Activated gamma-delta T cell treated with anti-CD3 and anti-CD28 coated beads, Interleukin-2, amount 50 U/mL, for 16 hours (primary cell): ENCODE measurements at places on chromosomes 13 and 19.

- peak; percentile 82 for DNase-seq
Observed at GRCh38 chr19:47230054-47230920, 712 bp downstream of the BBC3 start.

- no peak for DNase-seq
Observed at GRCh38 chr19:1616396-1616795, 11.1 kb upstream of the UQCR11 start.

GRCh38 chr19:35002037-35002535, 2.0 kb downstream of the GRAMD1A start:
- no peak for DNase-seq

GRCh38 chr19:43618921-43619261, 538 bp downstream of the ZNF428 start:
- no peak for DNase-seq

GRCh38 chr13:32495429-32495828, 43.2 kb downstream of the N4BP2L2 start:
- no peak for DNase-seq

DNA sequence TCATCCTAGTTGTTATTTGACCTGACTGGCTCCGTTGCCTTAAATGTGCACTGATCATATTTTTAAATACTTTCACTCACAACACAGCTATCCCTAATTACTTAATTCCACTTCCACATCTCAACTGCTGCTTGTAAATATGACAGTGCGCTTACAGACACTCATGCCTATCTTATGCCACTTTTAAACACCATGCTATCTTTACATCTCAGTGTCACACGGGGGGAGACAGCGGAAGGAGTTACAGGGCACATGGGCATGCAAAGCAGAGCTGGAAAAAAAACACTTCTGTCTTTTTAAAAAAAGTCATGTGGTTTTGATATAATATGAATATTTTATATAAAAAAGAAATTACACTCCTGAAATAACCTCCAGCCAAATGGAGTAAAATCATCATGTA, 44.1 kb downstream of the SMAD9 start:
- DNase-seq: no peak

DNA sequence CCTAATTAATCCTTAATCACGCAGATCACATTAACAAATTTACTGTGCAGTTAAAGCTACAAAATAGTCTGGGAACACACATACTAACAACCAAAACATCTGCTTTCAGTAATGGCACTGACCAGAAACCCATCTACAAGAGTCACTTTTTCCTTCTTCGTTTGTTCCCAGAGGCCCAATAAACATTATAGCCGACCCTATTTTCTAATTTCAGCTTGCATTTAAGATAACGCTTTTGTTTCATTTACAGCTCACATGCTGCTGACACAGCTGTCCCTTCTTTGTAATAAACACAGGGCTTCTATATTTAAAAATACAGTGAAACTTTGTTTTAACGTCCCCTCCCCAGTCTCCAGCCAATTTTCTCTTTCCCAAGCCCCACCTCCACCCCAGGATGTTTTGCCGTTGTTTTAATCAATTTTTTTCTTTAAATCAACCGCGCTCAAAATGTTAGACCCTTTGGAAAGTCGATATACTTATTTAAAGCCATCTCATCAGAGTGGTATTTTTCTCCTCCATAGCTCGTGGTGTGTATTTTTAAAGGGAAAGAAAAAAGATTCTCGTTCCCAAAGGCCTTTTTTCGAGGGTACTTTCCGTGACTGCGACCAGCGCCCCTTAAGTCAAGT, 1.7 kb upstream of the WBP4 start:
- DNase-seq: no peak

DNA sequence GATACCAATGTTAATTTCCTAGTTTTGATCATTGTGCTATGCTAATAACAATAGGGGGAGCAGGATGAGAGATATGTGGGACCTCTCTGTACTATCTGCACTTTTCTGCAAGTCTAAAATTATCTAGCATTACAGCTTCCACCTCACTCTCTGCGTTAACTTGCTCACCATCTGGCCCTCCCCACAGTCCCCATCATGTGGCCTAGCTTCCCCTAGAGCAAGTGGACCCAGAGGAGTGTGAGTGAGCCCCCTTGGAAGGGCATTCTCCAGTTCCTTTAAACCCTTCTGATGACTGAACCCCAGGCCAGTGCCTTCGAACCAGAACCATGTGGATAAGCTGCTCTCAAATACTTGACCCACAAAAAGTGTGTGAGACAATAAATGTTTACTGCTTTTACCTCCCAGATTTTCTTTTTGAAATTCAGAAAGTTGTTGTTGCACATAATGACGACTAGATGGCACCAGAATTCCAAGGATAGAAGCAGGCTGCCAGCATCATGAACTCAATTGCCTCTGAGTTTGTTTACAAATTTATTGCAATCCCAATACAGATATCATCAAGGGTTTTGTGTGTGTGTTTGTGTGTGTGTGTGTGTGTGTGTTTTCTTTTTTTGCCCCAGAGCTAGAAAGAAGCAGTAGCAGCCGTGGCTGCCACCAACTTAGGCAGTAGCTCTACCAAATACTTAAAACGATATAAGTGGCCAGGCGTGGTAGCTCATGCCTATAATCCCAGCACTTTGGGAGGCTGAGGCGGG, 49.0 kb upstream of the ZNF780A start:
- no peak for DNase-seq

- no peak for DNase-seq
Observed at GRCh38 chr13:18954254-18954653, 227.4 kb downstream of the TUBA3C start.

DNA sequence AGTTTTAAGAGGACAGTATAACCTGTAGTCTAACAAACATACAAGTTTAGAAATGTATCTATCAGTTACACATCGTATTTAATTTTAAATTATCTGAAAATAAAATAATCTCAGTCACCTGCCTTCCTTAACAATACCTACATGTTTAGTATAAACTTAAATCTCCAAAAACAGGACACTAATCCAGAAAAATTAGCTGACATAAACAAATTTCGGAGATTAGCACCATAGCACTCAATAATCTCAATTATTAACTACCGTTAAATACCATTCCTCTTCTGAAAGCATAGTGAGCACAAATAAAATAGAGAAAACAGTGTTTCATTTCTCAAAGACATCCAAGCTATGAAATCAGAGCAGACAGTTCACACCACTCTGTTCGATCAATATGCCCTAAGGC, 13.2 kb downstream of the MED4 start:
- no peak for DNase-seq

- DNase-seq: no peak
Observed at GRCh38 chr19:13010992-13011652, 15.8 kb downstream of the NFIX start.
